ENCODE measurements at places on chromosomes 6 and 20.

DNA sequence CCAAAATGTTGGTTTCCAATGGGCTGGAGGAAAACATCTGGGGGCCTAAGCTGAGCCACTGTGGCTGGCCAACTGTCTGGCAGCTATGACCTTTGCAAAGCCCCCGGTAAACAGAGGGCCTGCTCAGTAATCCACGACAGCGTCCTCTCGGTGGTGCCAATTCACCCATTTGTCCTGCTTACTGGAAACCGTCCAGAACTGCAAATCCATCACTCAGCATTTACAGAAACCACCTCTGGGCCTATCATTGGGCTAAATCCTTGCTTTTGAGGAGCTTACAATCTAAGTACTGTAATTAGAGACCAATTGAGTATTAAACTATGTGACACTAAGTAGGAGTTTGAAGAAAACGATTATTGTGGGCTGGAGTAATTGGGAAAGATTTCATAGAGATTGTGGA is 31.0 kb downstream of the ADAT2 start:
- no peak for DNase-seq

- no peak for DNase-seq
These were observed 34.7 kb upstream of the FAM8A1 start for GRCh38 chr6:17565399-17565798.

DNA sequence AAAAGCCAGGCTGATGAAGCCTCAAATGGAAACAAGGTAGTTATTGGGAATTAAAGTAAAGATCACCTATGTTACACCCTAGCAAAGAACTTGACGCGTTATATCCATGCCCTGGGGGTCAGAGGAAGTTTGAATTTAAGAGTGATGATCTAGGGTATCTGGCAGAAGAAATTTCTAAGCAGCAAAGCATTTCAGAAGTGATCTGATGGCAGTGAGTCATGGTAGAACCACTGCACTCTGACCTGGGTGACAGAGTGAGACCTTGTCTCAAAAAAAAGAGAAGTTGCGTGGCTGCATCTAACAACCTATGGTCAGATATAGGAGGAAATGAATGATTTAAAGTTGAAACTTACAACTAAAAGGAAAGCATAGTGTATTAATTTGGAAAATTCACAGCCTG is 45.2 kb downstream of the SCP2D1 start:
- DNase-seq, result no peak

DNA sequence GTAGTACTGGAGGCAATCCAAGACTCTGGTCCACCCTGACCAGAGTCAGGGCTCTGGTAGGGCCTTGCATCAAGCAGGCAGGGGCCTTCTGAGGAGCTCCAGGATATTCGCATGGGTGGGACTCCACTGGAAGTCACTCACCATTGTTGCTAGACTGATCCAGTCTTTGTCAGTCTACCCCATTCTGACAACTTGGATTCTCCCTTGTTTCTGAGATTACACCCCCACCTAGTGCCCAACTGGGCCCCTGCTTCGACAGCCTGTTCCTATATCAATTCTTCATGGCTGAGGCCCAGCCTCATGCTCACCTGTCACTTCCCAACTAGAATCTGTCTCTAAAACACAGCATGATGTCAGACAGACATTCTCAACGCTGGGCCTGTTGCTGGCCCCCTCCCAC is 5.2 kb downstream of the SLC35D3 start:
- DNase-seq, result no peak

DNA sequence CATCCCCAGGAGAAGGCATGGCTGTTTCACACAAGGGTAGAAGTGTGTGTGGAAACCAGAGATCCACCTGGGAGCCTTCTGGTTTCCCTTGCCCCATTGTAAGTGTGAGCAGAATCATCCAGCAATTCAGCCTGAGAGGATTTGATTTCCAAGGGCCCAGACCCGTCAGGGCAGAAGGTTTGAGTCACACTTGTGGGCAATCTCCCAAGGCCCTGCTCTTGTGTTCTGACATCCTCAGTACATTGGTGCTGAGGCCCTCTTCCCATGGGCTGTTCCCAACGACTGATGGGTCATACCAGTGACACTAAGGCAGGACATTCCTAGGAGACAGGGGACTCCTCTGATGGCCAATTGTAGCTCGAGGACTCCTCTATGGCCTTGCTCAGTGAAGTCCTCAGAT is 58.2 kb upstream of the POLR1H start:
- DNase-seq, result no peak

DNA sequence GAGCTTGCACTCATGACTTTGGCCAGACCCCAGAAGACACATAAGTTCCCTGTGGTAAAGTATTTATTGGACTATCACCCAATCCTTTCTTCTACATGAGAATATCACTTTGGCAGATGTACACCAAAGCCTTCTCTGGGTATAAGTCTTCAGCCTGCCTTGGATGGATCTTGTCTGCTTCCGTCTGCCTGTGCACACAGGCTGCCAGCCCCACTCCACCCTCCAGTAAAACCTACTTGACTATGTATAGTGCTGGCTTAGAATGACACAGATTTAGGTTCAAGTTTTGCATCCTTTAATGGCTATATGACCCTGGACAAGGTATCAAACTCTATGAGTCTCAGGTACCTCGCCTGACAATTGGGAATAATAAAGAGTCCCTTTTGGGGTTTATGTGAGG is 63.4 kb downstream of the BACH2 start:
- no peak for DNase-seq
